ENCODE measurements at places on chromosomes 1 and 21.

GRCh38 chr1:228515200-228515834, 28.1 kb downstream of the RNF187 start:
- peak; percentile 47 for DNase-seq

DNA sequence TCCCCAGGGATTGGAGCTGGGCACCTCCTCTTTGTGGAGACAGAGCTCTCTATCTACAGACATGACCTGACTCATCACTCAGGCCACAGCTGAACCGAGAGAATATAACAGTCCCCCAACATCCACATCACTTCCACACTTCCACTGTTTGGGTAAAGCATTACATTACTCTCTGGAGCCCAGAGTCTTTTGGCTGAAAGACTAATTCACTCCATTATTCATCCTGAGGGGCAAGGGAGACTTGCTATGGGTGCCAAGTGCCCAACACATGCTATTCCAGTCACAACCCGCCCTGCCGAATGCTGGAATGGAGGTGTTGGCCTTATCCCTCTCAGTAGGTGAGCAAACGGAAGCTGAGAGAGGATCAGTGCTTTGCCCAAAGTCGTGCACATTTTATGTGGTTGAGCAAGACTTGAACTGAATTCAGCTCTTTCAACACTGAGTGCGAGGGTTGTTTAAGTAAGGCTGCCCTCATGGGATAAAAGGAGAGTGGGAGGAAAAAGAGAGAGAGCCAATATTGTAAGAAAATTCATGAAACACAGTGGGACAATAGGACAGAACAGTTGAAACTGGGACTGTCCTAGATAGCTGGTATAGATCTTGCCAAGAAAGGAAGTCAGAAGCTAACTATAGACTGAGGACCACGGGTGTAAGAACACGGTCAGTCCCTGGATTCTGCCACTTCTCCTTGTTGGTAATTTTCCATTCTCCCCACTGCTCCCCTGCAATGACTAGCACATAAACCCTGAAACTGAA, 13.5 kb upstream of the CHI3L1 start:
- no peak for DNase-seq

- DNase-seq, result peak; percentile 45
Observed at GRCh38 chr1:40825435-40825788, 36.8 kb downstream of the CITED4 start.

DNA sequence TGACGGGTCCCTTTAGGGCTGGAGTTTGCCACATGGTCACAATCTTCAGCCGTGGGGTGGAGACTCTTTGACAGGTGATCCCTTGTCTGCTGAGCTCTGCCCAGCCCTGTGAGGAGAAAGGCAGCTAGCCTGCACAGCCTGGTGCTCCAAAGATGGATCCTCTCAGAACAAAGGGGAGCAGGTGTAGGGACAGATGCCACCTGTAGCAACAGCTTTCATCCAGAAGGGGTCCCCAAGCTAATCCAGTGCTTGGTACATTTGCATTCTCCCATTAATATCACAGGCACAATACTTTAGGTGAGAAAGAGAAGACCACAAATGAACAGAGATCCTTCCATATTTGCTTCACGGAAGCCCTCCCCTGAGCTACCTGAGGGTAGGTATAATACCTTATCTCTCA, 93.2 kb downstream of the CCDC185 start:
- DNase-seq, result peak; percentile 29

GRCh38 chr1:7253988-7254587, 468.8 kb downstream of the CAMTA1 start:
- DNase-seq, result no peak

DNA sequence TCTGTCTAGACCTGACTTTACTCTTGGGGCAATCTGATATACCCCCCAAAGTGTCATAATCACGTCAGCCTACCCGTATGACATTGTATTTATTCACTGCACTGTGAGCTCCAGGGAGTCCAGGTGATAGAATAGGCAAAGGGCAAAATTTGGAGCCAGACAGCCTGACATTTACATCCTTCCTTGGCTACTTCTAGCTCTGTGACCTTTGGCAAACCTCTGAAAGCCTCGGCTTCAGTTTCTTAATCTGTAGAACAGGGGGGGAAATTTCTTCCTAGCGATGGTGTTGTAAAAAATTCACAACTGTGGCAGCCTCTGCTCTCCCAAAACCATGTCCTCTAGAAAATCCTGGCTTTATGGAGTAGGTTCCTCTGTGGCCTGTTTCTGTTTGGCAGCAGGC, 240.9 kb downstream of the KIF26B start:
- peak; percentile 32 for DNase-seq

DNA sequence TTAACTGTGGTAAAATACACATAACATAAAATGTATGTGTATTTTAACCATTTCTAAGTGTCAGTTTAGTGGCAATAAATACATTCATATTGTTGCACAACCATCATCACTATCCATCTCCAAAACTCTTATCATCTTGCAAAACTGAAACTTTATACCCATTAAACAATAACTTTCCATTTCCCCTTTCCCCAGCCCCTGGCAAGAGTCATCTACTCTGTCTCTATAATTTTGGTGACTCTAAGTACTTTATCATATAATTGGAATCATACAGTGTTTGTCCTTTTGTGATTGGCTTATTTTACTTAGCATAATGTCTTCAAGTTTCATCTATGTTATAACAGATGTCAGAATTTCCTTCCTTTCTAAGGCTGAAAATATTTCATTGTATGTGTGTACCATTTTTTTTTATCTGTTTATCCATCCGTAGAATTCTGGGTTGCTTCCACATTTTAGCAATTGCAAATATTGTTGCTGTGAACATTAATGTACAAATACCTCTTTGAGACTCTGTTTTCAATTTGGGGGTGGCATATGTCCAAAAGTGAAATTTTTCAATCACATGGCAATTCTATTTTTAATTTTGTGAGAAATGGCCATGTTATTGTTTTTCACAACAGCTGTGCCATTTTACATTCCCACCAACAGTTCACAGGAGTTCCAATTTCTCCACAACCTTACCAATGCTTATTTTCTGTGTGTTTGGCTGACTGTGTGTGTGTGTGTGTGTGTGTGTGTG, 153.9 kb upstream of the GORAB start:
- DNase-seq, result no peak

Data from NCI-H69 (cell line).